Right renal pelvis (tissue), 4 donors: ENCODE measurements at places on chromosomes 12 and 14. TPM values are rescaled to one million over a fixed set of nuclear protein-coding genes. Genes with fewer than 3 reads are reported as not detected.

Gene DPF3
- 4.7 TPM for polyA plus RNA-seq

Gene ANAPC7
- polyA plus RNA-seq: 70.1 TPM

Gene UNC79
- 0.90 TPM for polyA plus RNA-seq

Gene CLEC2B
- 3.8 TPM for polyA plus RNA-seq

Gene INSM2
- 0.09 TPM for polyA plus RNA-seq

Gene REP15
- 1.7 TPM for polyA plus RNA-seq

Gene ARMH4
- polyA plus RNA-seq: 90.0 TPM
